ENCODE measurements at places on chromosomes 6 and 20.

- no peak for DNase-seq
Observed at GRCh38 chr20:4235512-4236043, 220.2 kb upstream of the RNF24 start.

DNA sequence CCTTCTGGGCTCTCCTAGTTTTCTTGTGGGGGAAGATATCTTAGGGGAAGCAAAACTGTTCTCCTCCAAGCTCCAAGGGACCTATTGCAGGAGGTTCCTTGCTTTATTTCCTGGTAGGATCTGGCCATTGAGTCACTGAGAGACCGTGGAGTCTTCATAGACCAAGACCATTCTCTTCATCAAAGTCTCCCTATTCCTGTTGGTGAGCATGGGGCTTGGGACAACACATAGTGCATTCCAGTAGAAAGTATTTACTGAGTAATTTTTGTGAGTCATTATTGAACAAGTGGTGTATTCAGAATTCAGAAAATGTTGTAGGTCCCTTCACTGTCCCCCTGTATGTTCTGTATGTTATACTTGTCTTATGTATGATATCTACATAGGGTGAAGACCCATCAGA lies 133.6 kb downstream of the CDH26 start:
- no peak for DNase-seq

DNA sequence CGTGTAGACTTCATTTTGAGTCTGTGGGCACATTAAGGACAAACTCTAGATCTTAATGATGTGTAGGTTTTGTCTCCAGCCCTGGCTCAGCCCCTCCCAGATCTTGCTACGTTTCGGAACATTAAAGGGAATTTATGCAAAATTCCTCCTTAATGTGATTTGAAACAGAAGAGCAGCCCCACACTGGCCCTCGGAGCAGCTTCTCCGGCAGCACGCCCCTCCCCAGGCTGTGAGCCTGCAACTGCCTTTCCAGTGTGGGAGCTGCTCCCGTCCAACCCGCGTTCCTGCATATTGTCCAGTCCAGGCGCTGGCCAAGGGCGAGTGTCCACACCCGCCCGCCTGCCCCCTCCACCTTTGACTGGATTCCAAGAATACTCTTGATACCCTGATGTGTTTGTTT lies 257.2 kb downstream of the TAF4 start:
- no peak for DNase-seq

- DNase-seq: no peak
Observed at GRCh38 chr6:126227833-126228702, 111.8 kb upstream of the CENPW start.

GRCh38 chr6:156775717-156776116 lies 1.5 kb upstream of the ARID1B start:
- no peak for DNase-seq

DNA sequence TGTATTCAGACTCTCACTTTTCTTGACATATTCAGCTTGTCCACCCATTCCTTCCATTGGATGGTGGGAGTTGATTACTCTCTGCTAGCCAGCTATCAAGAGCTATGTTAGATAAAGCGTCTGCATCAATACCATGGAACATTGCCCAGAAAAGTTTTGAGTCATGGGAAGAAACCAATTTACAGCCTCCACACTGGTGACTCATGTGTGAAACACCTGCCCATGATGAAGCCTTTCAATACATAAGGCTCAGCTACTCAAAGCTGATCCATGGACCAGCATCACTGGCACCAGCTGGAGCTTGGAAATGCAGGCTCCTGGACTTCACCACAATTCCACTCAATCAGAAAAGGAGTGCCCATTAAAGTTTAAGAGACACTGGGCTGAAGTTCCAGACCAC lies 16.1 kb downstream of the PLA2G7 start:
- no peak for DNase-seq

DNA sequence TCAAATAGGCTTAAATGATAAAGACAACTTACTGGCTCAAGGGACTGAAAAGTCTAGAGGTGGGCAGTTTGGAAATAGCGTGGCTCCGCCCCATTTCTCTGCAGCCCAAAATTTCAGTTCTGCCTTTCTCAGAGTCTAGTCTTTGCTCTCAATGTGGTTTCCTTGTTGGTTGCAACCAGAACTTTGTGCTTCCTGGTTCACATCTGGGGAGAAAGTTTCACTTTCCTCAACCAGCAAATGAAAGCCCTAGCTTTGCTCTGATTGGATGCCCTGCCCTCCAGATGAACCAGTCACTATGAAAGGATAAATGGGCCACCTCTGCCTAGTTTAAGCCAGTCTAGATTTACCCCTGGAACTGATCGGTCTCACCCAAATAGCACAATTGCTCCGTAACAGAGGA lies 14.9 kb downstream of the SYCP2L start:
- DNase-seq: no peak

DNA sequence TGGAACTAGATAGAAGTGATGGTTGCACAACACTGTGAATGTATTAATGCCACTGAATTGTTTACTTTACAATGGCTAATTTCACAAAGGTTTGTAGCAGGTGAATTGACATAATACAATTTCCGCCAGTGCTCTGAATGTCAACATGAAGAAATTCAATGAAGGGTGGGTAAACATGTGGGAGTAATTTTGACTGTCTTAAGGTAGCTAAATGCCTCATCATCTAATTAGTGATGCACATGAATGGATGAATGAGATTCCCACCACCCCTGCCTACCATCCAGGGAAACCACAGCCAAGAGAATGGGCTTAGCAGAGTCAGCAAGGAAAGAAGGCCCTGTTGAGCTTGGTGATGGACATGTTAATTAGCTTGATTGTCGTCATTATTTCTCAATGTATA lies 275.3 kb downstream of the ALDH8A1 start:
- DNase-seq: no peak

DNA sequence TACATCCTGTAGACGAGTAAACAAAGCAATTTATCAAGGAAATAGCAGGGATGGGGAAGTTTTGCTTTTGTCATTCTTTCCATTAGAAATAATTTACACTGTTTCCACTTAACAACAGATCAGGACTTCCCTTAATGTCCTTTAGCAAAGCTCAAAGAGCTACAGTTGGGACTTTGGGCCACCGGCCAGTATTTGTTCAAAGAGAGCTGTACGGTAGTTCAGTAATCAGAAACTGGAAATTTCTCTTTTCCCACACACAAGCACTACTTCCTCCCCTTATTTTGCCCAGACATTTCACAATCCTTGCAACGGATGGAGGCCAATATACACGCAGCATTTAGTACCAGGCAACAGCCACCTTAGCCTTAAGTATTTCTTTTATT lies 12.1 kb upstream of the HINT3 start:
- no peak for DNase-seq

DNA sequence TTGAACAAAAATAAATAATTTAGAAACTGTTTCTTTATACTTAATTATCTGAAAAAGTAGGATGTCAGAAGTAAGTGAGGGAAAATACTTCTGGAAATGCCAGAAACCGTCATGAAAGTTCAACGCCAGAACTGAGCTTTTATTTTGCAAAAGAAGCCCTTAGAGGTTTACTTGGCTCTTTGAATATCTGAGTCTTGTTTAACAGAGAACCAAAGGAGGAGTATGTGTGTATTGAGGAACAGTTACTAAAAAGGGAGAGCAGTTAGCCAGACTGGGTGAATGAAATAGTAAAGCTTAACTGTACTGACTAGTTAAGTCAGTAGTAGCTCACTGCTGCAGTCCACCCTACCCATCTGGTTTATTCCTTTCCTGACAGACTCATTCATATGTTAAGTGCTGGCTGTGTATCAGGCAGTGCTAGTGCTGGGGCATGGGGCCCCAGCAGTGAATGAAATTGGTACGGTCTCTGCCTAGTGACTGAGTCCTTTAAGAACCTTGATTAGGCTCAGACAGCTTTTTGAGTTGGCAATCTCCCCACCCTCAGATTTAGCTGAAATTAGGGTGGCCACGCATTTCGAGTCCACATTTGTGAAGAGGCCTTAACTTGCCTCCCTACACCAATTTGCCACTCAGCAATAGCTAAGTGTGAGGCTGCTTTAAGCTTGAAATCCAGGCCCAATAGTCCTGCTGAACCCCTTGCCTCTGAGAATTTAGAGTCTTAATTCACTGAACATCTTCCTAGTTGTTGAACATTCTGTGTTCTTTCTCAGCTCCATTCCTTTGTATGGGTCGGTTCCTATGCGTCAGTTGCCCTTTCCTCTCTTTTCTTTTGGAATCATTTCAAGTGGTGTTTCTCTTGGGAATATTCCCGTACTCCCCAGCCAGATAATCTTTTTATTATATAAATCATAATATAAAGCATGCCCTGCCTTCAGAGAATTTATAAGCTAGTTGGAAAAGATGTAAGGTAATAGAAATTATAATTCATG lies 20.2 kb downstream of the MAP3K4 start:
- DNase-seq: no peak

- DNase-seq: no peak
Observed at GRCh38 chr6:75926293-75927168, 145.9 kb downstream of the IMPG1 start.

DNA sequence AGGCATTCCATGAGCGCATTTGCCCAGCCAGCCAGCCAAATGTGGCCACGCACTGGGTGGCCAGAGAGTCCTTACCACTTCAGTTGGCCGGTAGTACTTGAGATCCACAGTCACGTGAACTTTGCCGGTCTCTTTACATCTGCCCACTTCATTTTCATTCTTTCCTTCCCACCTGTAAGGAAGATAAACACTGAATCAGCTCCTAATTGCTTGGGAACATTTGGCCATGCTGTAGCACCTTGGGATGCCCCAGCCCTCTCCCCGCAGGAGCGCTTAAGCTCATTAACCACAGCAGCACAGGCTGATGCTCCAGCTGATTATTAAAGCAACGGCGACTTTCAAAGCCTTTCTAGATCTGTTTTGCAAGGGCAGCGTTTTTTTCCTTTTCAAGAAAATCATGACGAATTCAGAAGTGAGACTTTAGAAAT lies 116.6 kb downstream of the FOXC1 start:
- no peak for DNase-seq

DNA sequence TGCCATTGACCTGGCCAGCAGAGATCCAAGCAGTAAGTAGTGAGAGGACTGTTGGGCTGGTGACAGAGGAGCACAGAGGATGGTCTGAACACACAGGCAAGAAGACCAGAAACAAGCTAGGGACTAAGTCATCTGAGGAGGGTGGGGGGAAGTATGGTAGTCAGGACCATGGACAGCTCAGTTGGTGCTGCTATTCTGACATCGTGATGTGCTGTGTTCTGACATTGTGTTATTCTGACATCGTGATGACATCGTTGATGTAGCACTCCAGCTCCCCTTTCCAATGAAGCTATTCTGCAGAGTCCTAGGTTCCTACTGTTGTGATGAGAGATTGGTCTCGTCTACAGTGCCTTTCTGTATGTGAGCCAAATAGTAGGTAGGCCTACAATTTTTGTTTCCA lies 28.7 kb downstream of the CFAP206 start:
- DNase-seq: peak; percentile 0

GRCh38 chr6:127538750-127539264 lies 19.7 kb upstream of the MTCL3 start:
- no peak for DNase-seq

GRCh38 chr6:77072694-77073409 lies 390.4 kb downstream of the HTR1B start:
- DNase-seq: no peak

DNA sequence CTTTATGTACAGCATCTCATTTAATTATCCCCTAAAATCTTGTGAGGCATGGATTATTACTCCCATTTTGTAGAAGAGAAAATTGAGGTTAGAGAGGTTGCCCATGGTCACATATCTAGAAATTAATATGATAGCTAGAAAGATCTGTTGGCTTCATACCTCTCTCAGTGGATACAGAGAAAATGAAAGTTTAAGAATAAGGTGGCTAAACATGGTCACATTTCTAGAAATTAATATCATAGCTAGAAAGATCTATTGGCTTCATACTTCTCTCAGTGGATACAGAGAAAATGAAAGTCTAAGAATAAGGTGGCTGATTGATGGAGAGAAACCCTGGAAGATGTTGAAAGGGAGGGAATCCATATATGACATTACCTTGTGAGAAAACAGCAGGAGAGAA lies 260.7 kb upstream of the MAN1A1 start:
- DNase-seq: no peak

DNA sequence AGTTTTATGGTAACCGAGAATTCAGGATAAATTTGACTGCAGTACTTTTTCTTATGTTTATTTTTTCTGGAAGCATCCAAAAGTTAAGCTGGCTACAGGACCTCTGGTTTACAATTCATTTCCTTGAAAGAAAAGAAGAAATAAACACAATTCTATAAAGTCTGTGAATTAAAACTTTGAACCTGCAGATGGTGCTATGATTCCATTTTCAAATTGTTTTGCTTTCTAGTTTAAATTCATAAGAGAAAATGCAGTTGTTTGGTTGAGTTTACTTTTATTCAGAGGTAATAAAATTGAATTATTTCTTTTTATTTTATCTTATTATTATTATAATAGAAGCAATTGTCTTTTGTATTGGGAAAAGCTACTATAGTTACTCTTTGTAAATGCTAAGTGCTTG lies 1.8 kb upstream of the VIP start:
- no peak for DNase-seq

DNA sequence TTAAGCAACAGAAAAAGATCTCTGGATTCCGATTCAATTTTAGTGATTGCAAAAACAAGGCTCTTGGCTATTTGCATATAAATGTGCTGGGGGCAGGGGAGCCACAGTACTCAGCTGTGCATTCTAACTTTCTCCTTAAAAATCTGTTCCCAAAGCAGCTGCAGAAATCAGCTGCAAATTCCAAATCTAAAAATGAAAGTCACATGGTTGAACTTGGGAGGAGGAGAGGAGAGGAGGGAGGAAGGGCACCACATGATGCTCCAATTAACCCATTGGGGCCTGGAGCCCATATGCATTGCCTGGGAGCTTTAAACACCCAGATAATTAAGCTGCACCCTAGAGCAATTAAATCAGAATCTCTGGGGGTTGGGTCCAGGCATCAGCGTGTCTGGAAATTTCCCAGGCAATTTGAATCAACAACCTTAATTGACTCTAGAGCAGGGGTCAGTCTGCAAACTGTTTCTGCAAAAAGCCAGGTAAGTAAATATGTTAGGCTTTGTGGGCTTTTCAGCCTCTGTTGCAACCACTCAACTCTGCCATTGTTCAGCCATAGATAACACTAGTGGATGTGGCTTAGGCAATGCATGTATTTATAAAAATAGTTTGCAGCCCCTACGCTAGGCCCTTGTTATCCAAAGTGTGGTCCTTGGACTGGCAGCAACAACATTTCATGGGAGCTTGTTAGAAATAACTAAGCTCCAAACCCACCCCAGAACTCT lies 508.1 kb downstream of the KIF16B start:
- no peak for DNase-seq

- DNase-seq: peak; percentile 77
Observed at GRCh38 chr6:89432875-89433251, at the start of gene ANKRD6. ANKRD6 (plus strand) TSS chr6:89433152; CDS start chr6:89566977, 133,825 bp downstream.

DNA sequence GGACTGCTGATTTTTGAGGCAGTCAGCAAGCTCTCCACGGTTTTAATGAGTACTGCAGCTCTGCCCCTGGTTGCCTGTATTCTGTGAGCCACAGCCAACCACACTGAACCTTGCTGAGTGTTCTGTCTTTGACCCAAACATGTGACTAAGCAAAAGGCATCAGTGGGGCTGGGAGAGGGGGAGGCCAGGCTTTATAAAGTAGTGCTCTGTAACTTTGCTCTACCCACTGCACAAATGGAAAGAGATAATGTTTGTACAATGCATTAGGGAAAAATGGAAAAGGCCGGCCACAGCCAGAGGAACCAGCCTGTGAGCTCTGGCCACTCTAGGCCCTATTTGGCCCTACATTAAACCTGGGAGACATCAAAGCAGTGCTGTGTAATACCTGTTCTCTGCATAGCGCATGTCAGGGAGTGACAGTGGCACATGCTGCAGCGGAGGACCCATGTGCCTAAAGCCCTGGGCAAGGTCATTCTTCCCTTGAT lies 22.0 kb downstream of the KLHL31 start:
- no peak for DNase-seq

GRCh38 chr6:111559188-111560097 lies 46.2 kb downstream of the TRAF3IP2 start:
- no peak for DNase-seq
